K562 (cell line): ENCODE measurements at places on chromosomes 3 and 15. TPM values are rescaled to one million over a fixed set of nuclear protein-coding genes. Genes with fewer than 3 reads are reported as not detected.

- DNase-seq = no peak
Measured at GRCh38 chr3:1616744-1617143, 481.9 kb upstream of the CNTN4 start.

GRCh38 chr3:52756141-52756540 lies 14.6 kb downstream of the NEK4 start:
- DNase-seq = no peak

DNA sequence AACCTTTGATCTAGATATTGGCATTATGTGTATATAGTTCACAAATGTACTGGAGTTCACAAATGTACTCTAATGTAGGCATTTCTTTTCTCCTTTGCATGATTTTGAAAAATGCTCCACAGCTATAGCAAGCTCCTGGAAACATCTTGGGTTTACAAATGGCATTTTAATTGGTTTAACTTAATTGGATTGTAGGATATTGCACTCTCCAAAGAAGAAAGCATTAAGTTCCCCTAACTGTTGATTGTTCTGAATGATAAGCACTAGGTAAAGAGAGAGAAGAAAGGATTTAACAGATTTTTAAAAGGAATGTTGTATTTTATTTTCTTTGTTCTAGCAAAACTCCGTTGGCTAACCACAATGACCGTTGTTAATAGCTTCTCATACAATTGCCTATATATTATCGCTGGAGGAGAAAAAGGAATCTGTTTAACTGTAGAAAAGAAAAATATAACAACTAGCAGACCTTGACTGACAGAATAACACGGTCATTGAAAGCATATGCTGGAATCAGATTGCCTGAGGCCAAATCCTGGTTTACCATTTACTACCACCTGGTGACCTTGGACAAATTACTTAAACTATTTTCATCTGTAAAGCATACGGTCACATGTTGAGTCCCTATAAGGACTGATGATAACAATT lies 170.8 kb downstream of the PEX5L start:
- DNase-seq = no peak

DNA sequence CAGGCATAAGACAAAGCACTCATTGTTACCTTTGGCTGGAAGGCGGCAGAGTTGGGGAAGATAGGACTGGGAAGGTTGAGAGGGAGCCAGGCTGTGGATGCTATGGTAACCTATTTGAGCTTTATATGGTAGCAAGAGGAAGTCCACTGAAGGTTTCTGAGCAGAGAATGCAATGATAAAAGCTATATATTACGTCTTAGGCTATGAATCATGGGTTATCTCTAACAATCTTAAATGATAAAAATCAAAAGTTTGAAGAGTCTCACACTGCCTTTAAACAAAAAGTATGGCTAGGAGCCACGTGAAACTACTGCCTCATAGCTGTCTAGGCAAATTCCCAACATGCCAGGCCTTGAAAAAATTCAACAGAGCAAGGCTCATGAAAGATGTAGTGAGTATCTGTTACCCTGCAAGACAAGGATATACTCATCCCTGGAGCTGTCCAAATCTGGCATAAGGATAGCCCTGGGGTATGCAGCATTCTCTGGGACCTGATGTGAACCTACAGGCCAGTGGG lies 4.1 kb downstream of the P3H2 start:
- DNase-seq = no peak

DNA sequence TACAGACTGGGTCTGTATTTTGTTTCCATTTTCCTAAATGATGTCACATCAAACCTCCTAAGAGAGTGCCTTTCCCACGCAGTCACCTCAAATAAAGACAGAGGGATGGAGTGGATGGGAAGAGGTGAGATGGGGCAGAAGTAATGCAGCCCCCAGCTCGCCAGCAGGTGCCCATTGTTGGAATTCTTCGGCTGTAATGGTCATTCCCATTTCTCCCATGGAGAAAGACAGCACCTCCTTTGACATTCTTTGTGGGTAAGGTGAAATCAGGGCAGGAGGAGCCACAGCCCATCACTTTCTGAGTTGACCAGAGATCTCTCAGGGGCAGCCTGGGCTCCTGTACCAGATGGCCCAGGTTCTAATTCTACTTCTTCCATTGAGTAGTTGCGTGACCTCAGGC lies 84.4 kb upstream of the NR2F2 start:
- DNase-seq = no peak

GRCh38 chr15:48400086-48400485 lies 68.9 kb downstream of the DUT start:
- no peak for DNase-seq

DNA sequence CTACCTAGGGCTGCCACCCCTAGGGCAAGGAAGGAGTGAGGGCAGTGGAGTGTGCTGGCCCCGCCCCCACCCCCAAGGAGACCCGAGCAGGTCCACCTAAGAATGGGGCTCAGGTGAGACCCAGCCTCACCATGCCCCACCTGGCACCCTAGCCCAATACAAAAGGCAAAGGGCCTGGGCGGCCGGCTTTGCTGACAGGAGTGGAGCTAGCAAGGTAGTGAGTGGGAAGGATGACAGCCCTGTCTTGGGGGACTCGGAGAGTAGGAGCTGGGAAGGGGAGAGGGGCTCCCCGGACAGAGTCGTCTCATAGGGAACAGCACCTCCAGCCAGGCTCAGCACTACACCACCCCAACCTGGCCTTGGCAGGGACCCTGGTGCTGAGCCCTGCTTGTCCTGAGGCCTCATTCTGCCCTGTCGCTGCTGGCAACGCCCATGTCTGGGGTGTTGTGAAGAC lies 12.1 kb downstream of the C15orf39 start:
- DNase-seq = peak; percentile 32

DNA sequence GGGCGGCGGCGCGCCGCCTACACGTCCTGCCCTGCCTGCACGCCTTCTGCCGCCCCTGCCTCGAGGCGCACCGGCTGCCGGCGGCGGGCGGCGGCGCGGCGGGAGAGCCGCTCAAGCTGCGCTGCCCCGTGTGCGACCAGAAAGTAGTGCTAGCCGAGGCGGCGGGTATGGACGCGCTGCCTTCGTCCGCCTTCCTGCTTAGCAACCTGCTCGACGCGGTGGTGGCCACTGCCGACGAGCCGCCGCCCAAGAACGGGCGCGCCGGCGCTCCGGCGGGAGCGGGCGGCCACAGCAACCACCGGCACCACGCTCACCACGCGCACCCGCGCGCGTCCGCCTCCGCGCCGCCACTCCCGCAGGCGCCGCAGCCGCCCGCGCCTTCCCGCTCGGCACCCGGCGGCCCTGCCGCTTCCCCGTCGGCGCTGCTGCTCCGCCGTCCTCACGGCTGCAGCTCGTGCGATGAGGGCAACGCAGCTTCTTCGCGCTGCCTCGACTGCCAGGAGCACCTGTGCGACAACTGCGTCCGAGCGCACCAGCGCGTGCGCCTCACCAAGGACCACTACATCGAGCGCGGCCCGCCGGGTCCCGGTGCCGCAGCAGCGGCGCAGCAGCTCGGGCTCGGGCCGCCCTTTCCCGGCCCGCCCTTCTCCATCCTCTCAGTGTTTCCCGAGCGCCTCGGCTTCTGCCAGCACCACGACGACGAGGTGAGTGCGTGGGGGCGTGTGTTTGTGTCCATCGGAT lies 602 bp downstream of the TRIM71 start:
- no peak for DNase-seq

DNA sequence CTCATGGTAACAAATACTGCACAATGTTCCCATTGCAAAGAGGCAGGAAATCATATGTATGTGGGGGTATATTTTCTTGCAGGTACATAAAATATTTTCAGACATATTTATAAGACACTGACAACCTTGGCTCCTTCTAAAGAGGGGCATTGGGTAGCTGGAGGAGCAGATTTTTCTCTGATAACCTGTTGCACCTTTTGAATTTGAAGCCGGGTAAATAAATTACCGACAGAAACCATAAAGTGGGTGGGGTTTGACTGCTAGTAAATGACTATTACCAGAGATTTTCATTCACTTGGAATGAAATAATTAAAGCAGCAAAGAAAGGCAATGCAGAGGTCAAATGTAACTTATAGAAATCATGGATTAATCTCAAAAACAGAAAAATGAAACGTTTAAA lies 19.2 kb downstream of the LHFPL4 start:
- no peak for DNase-seq

DNA sequence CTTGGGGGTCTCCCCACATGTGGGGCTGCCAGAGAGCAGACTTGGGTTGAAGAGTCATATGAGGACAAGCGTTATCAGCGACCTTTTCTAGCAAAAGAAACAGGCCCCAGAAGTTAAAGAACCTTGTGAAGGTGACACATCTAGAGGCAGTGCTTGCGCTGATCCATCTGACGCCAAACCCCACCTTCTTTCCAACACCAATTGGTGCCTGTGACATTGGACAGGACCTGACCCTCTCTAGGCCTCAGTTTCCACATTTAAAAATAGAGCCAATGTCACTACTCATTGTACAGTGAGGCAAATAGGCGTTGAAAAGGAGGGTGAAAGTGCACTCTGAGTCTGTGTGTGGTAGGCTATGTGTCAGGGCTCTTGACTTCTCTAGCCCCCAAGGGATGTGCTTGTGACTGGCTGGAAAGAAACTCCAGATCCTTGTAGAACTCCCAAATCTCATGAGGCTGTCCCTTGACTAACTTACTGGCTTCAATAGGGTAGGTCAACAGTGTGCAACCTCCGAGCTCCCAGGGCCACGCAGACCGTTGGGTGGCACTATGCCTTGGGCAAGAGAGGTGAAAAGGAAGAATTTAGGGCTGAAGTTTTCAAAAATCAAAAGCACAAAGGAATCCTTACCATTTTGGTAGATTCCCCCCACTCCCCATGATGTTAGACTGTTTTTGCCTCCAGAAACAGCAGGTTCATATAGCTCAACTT lies 666 bp upstream of the FAM219B start:
- no peak for DNase-seq

CRYBG3 gene
- total RNA-seq = 0.22 and 0.29 TPM in 2 replicates

TMEM42 gene
- total RNA-seq = 1.6 TPM in 2 replicates

CSTA gene
- 0.44 and 1.0 TPM in 2 replicates for total RNA-seq

MEIS2 gene
- 34.3 and 34.9 TPM in 2 replicates for total RNA-seq

PAQR5 gene
- 0.04 TPM in 1 of 2 replicates, not detected in the other for total RNA-seq

SYNPR gene
- total RNA-seq = not detected in 2 replicates
